AML-193 (cell line): ENCODE measurements at places on chromosomes 6 and 20.

DNA sequence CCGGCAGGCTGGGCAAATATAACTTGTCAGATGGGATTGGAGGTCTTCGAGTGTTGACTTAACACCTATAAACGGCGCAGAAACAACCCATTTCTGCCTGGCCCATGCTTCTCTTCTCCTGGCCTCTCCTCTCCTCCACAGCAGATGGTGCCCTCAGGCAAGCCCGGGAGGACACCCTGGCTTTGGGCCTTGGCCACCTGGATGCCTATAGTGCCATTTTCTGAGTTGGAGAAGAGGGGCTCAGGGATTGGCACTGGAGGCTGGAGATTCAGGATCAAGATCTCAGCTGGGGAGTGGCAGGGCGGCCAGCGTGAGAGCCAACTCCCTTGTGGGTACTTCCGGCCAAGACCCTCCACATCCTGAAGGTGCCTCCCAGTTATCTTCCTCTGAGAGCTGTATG lies 211.9 kb upstream of the PMEPA1 start:
- DNase-seq: no peak

GRCh38 chr6:50097966-50098640 lies 48.4 kb upstream of the DEFB112 start:
- no peak for DNase-seq

DNA sequence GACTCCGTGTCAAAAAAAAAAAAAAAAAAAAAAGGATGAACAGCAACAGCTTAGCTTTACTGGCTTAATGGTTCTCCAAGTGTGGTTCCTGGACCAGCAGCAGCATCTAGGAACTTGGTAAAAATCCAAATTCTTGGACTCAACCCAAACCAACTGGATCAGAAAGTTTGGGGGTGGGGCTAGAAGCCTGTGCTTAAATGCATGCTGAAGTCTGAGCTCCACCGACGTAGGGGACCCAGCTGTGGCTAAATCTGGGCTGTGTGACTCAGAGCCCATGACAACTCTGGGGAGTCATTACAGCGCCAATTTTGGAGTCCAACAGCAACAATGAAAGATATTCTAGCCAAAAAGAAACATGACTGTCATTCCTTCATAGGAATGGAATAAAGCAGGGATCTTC lies 13.6 kb upstream of the CHD6 start:
- no peak for DNase-seq

- DNase-seq: no peak
Observed at GRCh38 chr6:111899531-111899930, 26.3 kb upstream of the FYN start.

GRCh38 chr20:38809942-38810341 lies 4.4 kb downstream of the PPP1R16B start:
- no peak for DNase-seq

DNA sequence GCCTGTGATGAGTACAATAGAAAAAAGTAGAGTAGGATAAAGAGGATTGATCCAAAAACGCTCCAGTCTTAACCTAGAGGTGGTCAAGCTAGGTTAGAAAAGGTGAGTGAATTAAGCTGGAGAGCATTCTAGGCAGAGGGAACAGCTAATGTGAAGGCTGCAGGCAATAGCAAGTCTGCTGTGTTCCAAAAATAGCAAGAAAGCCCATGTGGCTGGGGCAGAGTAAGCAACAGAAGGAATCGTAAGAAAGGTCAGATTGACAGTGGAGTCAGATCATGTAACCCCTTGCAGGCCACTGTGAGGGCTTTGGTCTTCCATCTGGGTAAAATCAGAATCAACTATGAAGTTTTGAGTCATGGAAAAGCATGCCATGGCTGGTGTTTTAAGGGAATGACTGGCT lies 155.0 kb downstream of the OPN5 start:
- no peak for DNase-seq

GRCh38 chr6:110620065-110620464 lies 143.7 kb upstream of the SLC22A16 start:
- DNase-seq: no peak

DNA sequence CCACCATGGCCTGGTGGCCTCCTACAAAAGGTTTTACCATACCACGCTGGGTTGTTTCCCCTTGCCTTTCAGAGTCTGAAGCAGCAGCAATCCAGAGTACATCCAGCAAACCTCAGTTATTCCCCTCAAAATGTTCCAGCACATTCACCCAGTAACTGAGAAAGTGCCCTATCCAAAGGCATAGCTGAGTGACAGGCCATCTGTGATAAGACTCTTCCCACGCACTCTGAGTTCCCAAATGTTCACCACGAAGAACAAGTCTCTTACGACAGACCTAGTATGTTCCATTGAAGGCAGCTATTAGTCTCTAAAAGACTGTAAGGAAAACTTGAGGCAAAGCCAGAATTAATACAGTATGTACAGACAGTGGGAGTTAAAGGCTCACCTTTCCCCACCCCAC lies 31.6 kb upstream of the C20orf144 start:
- DNase-seq: no peak

- DNase-seq: no peak
Observed at GRCh38 chr6:139738801-139739455, 364.5 kb upstream of the CITED2 start.

- no peak for DNase-seq
Observed at GRCh38 chr20:34301587-34302311, 1.4 kb downstream of the AHCY start.

DNA sequence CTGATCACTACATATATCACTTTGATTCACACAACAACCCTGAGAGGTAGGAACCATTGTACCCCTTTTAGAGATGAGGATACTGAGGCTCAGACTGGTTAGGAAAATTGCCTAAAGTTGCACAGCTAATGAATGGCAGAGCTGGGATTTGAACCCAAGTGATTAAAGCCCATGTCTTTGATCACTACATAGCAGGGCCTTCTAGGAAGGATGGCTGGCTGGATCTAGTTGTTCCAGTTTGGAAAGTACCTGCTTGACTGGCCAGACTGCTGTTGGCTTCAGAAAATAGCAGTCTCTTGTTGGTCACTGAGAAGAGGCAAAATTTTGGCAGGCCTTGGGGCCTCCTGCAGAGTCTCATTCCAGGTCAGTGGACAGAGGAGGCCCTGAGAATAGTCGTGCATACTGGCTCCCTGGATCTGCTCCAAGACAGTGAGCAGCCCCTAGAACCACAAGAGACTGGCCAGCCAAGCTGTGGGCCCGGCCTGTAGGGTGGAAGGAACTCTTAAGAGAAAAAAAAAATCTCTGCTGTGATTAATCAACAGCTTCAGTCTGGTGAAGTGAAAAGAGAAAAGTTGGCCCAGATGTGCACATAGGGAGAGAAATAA lies 17.5 kb downstream of the PPARD start:
- no peak for DNase-seq

DNA sequence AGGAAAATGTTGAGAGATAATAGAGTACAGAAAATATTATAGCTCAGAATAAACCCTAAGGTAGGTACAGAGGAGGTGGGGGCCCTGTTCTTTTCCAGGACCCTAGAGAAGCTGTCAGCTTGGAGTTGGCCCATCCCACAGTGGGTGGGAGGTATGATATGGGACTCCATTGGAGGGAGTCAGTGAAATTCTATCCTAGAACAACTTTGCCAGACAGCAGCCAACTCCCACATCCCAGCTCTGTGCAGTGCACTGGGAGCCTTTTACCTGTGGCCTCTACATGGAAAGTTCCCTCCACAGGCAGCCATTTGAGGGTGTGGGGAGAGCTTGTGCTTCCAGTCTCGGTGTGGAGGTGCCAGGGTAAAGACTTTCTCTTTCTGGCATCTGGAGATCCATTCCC lies 36.8 kb upstream of the CLIC5 start:
- no peak for DNase-seq

DNA sequence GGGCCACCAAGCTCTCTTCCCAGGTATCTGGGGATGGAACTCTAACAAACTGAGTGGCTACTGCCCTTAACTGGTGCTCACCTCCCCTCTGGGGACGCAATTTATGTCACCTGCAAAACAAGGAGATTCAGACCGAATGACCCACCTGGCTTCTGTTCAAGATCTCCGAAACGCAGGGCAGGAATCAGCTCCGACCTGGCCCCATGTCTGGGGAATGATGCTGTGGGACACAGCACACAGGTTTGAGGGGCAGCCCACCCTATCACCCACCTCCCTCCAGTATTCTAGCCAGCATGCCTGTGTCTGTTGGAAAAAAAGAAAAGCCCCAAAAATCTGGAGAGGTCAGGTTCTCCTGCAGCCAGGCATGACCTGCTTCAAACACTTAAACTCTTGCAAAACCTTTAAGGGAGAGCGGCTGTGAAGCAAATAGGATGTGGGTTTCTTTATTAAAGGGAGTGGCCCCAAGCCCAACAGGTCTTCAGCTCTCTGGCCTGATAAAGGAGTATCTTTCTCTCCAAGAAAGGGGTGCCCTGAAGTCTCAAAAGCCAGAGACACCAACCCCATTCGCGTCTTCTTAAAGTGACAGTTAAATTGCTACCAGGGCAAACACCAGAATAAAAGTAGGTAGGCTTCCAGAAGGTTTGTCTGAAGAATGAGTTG lies 6.4 kb downstream of the PREX1 start:
- peak; percentile 79 for DNase-seq

- DNase-seq: no peak
Observed at GRCh38 chr6:2558861-2559801, 191.6 kb downstream of the MYLK4 start.

- no peak for DNase-seq
Observed at GRCh38 chr6:105014448-105014847, 57.5 kb downstream of the LIN28B start.

GRCh38 chr6:72580281-72580940 lies 41.5 kb upstream of the KCNQ5 start:
- DNase-seq: peak; percentile 99
